Activated T-helper 2 cell treated with anti-CD3 and anti-CD28 coated beads, Interferon-gamma antibody, Interleukin-2, Interleukin-4, amounts not matched to agents 10 μg/mL and 5 μg/mL and 100 μg/mL, durations not matched to agents 14 hours and 24 hours and 36 hours (primary cell): ENCODE measurements at places on chromosomes 5 and 9.

DNA sequence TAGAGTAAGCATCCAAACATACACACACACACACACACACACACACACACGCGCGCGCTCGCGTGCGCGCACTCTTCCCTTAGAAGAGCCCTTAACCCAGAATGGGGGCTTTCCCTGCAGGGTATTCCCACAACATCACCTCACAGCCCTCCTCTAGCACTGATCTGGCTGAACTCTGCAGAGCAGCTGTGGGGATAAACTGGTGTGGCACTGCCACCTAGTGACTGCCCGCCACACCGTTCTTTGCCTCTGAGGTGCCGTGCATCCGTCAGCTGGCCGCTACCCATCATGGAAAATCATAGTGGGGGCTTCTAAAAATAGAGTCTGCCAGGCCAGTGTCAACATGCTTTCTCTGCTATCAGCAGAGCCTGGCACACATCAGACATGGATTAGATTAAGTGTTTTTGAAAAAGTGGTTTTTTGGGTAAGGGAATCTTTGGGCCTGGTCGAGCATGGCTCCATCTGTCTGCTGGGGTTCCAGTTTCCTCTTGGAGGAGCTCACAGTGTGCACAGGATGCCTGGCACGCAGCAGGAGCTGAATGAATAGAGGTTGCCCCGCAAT is 88.1 kb downstream of the KCNN2 start:
- peak; percentile 12 for DNase-seq

- peak; percentile 11 for DNase-seq
Measured at GRCh38 chr5:122076669-122077365, 1.2 kb downstream of the LOX start.

DNA sequence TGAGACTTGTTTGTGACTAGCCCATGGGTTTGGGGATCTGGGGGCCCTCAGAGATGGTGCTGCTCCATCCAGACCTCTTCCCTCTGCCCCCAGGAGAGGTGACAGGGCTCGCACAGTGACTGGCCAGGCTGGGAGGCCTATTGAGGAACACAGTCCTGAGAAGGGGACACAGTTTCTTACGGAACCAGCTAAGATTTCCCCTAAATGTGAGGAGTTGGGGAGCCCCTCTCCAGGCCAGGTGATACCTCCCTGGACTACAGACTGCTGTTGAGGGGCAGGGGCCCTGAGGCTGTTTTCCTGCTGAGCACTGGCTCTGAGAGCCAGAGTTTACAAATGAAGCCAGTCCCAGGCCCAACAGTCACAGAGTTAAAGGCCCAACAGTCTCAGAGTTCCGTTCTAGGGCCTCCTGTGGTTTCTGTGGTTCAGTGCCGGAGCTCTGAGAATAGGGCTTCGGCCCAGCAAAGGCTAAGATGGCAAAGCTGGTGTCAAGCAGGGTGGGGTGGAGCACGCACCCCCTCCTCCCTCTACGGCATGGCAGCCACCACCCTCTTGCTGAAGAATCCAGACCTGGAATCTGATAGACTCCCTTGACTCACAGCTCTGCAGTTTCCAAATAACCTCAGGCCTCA is 1.1 kb upstream of the SEMA4D start:
- peak; percentile 65 for DNase-seq

DNA sequence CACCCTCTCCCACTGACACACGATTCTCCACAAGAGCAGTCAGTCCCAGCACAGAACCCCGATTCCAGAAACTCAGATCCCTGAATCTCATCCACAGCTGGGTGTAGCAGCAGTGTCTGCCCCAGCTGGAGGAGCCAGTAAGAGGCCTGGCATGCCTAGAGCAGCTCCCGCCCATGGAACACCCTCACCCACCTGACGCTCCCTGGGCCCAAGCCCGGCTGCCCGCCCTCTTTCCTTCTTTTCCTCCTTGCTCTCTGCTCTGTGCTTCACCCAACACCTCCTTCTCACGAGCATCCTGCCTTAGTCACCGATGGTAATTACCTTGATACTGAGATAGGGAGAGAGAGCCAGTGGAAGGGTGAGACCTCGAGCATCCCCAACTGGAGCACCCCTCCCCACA is 8.7 kb downstream of the PCDH1 start:
- no peak for DNase-seq

GRCh38 chr9:71249729-71250317 is 128.4 kb upstream of the TRPM3 start:
- DNase-seq, result no peak

- no peak for DNase-seq
Measured at GRCh38 chr5:144433893-144434292, 263.2 kb downstream of the KCTD16 start.

DNA sequence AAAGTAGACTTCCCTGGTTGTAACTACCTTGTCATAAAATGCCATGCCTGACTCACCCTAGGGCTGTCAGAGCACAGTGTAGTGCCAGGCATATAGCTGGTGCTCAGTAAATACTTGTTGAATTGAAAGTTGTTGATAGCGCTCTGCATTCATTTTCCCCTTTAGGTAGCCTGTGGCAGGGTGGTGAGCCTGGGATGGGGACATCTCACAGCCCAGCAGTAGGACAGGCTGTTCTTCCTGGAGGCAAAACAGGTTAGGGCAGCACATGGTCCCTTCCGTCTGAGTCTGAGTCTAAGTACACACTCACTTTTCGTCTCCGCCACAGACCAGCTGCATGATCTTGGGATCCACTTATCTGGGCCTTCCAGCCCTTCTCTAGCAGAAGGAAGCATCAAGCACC is 401.9 kb downstream of the ZSWIM6 start:
- no peak for DNase-seq

DNA sequence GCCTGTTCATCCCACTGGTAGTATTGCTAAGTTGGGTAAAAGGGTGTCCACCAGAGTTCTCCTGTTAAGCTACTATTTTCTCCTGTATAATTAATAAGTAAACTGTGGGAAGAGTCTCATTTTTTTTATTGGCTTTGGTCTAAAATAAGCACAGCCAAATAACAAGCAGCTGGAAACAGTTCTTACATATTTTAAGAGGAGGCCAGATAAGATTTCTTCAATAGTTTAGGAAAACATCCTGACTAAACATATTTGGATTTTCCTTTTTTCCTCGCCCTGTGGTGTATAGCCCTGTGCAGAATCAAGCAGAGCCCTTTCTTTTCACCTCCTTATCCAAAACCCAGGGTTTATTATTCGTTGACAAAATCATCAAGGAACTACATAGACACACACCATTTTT is 122.2 kb upstream of the ZNF608 start:
- no peak for DNase-seq

- DNase-seq, result no peak
Measured at GRCh38 chr9:105291938-105292337, 47.5 kb downstream of the SLC44A1 start.

DNA sequence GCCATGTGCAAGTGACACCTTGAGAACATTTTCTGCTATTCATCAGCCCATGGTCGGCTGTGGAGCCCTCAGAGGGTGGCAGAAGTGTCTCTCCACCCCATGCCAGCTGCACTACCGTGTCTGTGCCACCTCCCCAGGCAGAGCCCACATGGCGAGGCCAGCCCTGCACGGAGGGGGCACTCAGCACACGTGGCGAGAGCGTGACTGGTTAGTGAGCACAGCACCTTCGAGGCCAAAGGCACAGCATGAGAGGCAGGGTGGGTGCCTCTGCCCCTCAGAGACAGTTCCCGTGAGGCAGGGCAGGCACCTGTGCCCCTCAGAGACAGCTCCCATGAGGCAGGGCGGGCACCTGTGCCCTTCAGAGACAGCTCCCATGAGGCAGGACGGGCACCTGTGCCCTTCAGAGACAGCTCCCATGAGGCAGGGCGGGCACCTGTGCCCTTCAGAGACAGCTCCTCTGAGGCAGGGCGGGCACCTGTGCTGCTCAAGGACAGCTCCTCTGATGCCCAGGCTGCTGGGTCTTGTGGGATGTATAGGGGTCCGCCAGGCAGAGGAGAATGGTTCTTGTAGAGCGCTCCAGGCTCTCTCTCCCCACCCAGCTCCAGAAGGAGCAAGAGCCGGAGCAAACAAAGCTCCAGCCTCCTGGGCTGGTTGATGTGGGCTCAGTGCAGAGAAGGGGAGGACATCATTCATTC is 179.8 kb upstream of the PPP1R26 start:
- no peak for DNase-seq

DNA sequence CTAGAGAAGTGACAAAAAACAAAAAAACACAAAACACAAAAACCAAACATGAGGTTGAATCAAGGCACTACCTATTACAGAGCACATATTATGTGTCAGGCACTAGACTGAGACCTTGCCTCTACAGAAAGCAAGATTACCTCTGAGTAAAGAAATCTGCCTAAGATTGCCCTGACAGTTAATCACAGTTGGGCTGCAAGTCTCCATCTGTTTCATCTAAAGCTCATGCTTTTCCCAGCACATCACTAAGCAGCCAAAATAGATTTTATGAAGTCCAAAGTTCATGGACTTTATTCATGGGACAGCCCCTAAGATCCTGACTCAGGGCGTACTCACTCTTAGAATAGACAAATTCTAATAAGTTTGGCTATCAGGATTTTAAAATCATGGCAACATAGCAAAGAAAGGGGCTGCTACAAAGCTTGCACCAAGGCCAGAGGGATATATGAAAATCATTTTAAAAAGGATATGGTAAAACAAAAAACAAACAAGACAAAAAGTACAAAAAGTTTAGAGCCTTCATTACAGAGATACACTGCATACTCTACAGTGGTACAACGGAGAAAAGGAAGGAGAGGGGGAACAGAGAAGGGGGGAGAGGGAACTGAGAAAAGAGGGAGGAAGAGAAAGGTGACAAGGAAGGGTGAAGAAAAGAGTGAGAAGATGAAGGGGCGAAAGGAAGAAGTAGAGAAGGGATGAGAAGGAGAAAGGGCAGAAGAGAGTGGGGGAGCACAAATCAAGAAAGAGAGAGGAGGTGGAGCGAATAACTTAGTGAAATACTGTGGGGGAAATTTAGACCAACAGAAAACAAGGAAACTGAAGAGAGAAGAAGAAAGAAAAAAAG is 58.2 kb downstream of the RICTOR start:
- DNase-seq, result no peak

DNA sequence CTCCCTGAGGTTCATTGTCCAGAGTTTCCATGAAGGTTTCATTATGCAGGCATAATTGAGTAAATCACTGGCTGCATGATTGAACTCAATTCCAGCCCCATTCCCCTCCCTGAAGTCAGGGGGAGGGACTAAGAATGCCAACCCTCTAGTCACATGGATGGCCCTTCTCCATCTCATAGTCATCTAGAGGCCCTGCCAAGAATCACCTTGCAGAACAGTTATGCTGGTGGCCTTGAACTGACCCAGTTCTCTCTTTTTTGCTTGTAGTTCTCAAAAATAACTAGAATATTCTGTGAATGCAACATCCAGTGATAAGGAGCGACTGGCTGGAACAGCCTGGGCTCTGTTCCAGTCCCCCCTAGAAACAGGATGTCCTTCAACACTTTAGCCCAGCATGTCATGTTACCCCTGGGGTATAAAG is 31.7 kb downstream of the SLC35A4 start:
- DNase-seq, result no peak

DNA sequence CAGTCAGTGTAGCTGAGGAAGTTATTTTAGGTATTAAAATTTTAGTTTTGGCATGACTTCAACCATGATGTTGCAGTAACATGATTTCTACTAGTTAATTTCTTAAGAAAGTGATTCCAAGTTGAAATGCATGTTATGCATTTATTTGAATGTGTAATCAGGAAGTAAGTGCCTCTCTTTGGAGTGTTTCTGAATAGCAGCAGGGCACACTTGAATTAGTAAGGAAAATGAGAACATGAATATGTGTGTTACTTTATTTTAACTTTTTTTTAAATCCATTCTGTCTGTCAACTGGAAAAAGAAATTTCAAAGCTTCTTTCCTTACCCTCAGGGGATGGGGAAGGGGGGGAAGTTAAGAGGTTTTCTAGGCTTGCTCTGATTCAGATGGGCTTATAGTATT is 40.4 kb downstream of the CTNNA1 start:
- DNase-seq, result no peak

GRCh38 chr5:105836268-105836667 is 1834.5 kb downstream of the EFNA5 start:
- DNase-seq, result no peak

DNA sequence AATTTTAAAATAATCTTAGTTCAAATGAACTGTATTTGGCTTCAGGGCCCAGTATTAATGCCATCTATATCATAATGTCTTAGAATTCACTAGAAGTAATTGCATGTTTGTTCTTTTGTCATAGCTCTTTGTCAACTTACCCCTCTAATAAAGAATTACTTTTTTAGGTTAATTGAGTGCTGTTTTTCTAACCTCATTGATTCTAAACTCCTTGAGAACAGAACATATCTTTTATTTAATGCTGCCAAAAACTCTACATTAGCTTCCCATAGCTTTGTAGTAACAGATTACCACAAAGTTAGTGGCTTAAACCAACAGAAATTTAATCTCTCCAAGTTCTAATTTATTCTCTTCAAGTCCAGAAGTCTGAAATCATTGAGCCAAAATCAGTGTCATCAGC is 242.4 kb downstream of the LURAP1L start:
- DNase-seq, result no peak

DNA sequence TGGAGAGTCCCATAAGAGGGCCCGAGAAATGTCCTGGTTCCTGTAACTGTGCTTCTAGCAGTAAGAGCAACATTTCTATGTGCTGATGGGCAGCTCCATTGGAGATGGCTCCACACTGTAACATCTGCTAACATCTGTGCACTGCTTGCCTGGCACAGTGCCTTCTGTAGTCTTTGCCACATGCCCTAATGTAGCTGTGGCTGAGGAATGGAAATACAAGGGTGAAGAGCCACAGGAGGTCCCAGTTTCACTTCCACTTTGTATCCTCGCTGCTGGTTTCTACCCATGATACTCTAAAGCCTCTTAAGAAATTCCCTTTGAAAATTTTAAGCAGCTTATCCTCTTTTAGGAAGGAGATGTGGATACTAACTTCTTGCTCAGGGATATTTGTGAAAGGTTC is 97.4 kb downstream of the HOMER1 start:
- DNase-seq, result no peak

DNA sequence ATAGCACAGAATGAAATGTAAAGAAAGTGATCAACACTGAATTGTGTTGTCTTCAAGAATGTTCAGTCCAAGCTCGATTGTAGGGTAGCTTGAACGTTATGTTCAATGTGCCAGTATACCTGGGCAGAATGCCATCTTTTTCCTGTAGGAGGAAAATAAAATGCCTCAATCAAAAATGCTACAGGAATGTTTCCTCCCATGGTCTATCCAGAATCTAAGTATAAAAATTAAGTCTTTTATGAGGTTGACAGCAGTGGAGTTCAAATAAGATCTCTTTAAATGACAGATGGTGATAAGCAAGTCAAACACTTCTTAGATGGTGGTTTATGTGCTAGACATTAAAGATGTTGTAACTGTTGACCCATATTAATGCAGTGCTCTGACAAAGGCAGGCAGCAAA is 488.6 kb downstream of the CSNK1G3 start:
- DNase-seq, result no peak

GRCh38 chr5:133323494-133324457 is 272.0 kb downstream of the HSPA4 start:
- no peak for DNase-seq
